ENCODE measurements at places on chromosomes 12 and 14. TPM values are rescaled to one million over a fixed set of nuclear protein-coding genes. Genes with fewer than 3 reads are reported as not detected.

Gene TPPP2
- not detected for polyA plus RNA-seq

Gene SLC6A15
- polyA plus RNA-seq, result not detected

Gene EAPP
- polyA plus RNA-seq, result 47.2 TPM

Gene NRL
- 0.14 TPM for polyA plus RNA-seq

Gene LTBP2
- 0.23 TPM for polyA plus RNA-seq
